Stimulated activated CD4-positive, alpha-beta T cell treated with anti-CD3 and anti-CD28 coated beads, Interleukin-1b, Interleukin-23, amount 100 ng/mL, for 1 hour (primary cell): ENCODE measurements at places on chromosomes 4 and X.

GRCh38 chr4:118280501-118281218 is 72.1 kb downstream of the PRSS12 start:
- no peak for DNase-seq

DNA sequence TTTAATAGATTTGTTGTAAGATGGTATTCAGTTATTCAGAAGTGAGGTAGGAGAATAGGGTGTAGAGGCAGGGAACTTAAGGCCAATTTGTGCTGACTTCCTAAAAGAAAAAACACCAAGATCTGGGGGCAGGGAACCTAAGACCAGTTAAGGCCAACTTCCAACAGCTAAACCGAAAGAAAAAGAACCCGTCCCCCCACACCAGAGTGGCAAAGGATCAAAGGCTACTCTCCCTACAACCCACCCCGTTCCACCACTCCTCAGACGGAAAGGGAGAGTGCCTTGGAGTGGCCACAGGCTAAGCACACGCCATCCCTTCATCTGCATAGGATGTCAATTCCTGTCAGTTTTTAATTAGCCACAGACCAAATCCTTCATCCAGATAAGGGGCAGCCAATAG is 3.7 kb upstream of the ZNF718 start:
- DNase-seq = no peak

DNA sequence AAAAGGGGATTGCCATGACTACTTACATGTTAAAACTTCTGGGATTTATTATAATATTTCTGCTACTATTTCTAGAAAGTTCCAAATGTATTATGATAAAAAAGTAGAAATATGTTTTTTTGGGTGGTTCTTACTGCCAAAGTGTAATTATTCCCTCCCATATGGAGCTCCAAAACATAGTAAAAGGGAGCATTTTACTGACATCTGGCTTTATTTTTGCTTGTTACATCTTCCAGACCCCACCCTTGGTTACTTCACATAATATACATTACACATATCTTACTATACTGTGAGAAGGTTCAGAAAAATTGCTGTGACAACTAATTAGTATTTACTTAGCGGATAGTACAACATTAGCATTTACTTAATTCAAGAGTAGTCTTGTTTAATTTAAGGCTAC is 205.1 kb upstream of the TLL1 start:
- no peak for DNase-seq

- no peak for DNase-seq
Measured at GRCh38 chrX:20654596-20655106, 387.9 kb upstream of the RPS6KA3 start.
